ENCODE measurements at places on chromosomes 3 and 15.

DNA sequence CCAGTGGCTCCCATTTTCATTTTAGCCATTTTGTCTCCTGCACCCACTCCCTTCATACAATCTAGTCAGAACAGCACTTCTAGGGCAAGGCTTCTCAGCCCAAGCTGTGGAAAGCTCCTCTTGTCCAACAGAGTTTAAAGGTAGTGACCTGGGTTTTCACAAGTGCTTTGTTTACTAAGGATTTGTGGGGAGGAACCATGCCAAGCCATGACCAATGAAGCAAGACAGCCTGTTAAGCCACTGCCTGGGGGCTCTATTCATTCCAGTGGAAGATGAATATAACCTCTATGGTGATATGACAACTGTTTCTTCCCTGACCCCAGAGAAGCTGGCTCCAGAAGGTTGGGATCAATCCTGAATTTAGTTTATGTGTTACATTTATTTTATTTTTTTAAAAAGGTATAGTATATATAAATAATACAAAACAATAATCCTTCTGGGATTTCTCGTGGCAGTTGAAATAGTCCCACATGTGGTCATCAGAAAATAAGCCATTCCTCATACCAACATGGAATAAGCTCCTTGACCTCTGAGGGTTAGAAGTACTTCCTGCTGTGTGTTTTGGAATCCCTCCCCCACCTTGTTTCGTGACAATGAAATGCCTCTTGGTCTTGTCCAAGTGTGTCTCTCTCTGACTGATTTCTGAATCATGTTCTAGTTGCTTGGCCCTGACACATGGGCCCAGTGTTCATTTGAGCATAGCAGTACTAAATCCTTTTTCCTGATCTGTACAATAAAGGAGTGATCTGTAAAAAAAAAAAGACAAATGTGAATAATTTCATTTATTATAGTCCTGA is 13.3 kb upstream of the THUMPD3 start:
- peak; percentile 73 for DNase-seq

- peak; percentile 98 for DNase-seq
These were observed 14.8 kb downstream of the LOXL1 start for GRCh38 chr15:73941044-73941443.

- DNase-seq, result no peak
These were observed 516.0 kb upstream of the IL12A start for GRCh38 chr3:159472611-159473010.

DNA sequence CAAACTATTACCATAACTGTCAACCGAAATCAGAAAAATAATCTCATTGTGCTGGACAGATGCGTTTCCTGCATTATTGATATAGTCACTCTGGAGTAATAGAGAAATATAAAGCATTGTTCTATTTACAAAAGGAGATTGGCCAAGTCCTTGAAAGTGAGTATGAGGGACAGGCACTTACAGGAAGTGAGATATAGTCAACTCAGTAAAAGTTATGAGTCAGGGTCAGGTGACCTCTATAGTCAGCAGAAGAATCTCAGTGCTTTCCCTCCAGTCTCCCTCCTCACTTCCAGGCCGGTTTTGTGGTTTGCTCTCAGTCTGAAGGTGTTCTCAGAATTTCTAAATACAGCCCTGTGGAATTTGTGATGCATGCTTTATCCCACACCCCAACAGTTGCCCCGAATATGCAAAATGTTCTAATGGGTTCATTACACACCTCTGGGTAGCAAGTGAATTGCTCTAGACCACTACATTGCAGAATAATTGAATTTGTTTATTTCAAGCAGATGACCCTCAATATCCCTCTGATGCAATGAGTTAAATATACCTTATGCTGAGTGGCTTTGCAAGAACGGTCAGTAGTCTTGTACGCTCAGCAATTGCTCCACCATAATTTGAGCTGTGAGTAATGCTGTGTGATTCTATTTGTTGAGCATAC is 787.7 kb downstream of the MCTP2 start:
- DNase-seq, result peak; percentile 25

DNA sequence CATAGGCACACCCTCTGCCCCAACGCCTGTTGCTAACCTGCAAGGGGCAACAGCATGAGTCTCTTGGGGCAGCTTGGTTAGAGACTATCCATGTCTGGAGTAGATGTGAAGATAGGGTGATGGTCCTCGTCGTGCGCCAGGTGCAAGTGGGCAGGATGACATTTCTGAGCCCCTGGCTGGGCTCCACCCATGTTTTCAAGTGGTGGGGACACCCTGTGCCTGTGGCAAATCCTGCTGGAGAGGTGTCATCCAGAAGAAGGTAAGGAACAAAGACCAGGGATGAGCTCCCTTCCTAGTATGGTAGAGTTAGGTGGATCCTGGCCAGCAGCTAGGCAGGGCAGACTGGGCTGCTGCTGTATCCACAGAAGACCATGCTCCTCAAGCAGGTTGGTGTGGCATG is 152.6 kb downstream of the ABHD5 start:
- no peak for DNase-seq

GRCh38 chr15:25771338-25771706 is 91.8 kb downstream of the ATP10A start:
- peak; percentile 25 for DNase-seq

Measured in fibroblast of the aortic adventitia (primary cell).